Activated T-helper 9 cell treated with anti-CD3 and anti-CD28 coated beads, Interleukin-2, amount 50 U/mL, for 16 hours (primary cell): ENCODE measurements at places on chromosomes 1 and 21.
A peak's percentile ranks its signal among the peaks of the same experiment; 100 is the strongest.

GRCh38 chr1:63662841-63663240, 69.6 kb downstream of the PGM1 start:
- DNase-seq: no peak

DNA sequence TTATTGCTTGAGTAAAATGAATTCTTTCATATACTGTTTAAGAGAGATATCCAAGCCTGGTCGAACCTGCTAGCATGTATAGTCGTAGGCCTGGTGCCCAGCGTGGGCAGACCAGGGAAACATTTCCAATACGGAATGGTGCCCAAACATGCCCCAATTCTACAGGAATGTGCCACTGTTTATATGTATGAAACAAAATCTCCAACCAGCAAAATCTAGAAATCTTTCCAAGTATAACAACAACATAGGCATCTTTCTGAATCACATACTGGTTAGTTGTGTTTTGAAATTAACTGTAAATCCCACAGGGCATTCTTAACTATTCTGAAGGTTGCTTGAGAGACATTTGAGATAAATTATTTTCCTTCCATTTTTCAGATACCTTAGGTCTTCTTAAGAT, 17.0 kb upstream of the ABCD3 start:
- DNase-seq: no peak

DNA sequence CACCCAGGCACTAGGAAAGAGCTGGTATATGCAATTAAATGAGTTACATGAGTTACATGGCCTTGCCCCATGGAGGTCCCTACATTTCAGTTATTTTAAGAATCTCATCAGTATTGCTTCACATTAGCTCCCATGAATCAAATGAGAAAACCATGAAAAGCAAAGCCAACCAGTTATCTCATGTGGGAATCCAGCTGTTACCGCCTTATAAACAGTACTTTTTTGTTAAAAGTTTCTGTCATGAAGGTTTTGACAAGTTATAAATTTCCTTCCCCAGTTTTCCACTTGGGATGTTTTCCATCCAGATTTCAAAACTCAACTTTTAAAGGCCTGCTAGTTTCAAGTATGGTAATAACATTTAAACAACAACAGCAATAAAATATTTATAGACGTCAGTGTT, 544.8 kb downstream of the NUF2 start:
- no peak for DNase-seq

DNA sequence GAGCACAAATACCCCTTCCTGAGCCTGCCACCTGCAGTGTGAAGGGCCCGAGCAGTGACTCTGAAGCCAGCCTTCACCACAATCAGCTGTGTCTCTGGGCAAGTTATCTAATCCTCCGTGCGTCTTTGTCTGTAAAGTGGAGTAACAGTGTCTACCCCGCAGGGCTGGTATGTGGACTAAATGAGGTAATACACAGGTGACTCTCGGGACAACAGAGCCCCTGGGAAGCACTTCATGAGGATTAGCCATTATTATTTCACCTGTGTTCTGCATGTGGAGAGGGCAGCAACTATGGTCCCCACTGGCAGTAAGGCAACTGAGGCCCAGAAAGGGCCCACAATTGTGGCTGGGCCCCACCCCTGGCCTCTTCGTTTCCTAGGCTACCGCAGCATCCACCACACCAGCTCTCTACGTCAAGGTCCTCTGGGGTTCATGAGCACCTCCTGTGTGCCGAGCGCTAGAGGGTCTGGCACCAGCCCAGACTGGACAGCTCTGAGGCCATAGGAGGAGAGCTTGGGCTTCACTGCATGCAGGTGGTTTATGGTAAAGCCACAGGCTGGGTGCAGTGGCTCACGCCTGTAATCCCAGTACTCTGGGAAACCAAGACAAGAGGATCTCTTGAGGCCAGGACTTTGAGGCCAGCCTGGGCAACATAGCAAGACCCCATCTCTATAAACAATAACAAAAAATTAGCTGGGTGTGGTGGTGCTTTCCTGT, 41.3 kb upstream of the LRP8 start:
- no peak for DNase-seq

- no peak for DNase-seq
Measured at GRCh38 chr21:42939582-42940413, 14.4 kb upstream of the ERVH48-1 start.

- DNase-seq: no peak
Measured at GRCh38 chr1:35558374-35559316, 1.0 kb downstream of the NCDN start.

GRCh38 chr21:45384656-45385548, 20.1 kb upstream of the COL18A1 start:
- DNase-seq: no peak

DNA sequence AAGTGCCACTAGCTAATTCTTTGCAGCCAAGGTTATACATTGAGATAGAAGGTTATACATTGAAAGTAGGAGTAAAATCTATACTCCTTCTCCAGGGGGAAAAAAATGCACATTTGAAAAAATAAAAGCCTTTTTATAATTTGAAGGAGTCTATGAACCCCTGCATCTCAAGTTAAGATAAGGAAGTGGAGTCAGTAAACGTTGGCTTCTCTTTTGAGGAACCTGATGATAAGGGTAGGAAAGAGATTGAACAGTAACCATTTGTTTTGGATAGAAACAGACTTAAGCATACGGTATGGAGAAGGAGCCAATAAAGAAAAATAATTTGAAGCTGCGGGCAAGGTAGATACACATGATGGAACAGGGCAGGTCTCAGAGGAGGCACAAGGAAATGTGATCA, 64.1 kb downstream of the RPAP2 start:
- DNase-seq: no peak

- DNase-seq: peak; percentile 75
Measured at GRCh38 chr1:155176544-155177071, 3.0 kb downstream of the TRIM46 start.

DNA sequence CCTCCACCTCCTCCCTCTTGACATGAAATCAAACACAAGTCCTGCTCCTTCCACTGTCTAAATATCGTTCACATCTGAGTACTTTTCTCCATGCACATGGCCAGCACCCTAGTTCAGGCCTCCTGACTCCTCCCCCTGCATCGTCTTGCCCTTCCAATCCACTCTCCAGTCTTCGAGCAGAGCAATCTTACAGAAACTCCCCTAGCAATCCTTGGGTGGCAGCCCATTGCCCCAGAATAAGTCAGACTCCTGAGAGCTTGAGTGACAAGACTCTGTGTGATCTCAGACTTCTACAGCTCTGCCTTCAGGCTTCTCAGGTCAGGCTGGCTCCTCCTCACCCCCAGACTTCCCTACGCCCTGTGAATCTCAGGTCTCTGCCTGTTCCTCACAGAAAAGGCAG, 5.5 kb downstream of the SH2D2A start:
- no peak for DNase-seq

DNA sequence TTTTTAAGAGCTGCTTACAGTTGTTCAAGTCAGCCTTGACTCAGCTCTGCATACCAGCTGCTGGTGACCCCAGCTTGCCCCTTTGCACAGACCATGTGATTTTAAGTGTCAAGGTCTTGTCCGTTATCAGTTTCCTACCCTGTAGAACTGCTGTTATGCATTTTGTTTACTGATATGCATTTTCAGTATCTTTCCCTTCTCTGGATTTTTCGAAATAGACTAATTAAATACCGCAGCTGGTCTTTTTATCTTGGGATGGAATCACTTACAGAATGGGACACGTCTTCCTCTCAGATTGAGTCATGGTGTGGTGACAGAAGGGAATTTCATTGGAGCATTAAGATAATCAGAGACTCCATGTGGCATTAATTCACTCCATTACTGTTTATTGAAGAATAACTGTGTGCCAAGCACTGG, 145.6 kb downstream of the FMN2 start:
- no peak for DNase-seq

DNA sequence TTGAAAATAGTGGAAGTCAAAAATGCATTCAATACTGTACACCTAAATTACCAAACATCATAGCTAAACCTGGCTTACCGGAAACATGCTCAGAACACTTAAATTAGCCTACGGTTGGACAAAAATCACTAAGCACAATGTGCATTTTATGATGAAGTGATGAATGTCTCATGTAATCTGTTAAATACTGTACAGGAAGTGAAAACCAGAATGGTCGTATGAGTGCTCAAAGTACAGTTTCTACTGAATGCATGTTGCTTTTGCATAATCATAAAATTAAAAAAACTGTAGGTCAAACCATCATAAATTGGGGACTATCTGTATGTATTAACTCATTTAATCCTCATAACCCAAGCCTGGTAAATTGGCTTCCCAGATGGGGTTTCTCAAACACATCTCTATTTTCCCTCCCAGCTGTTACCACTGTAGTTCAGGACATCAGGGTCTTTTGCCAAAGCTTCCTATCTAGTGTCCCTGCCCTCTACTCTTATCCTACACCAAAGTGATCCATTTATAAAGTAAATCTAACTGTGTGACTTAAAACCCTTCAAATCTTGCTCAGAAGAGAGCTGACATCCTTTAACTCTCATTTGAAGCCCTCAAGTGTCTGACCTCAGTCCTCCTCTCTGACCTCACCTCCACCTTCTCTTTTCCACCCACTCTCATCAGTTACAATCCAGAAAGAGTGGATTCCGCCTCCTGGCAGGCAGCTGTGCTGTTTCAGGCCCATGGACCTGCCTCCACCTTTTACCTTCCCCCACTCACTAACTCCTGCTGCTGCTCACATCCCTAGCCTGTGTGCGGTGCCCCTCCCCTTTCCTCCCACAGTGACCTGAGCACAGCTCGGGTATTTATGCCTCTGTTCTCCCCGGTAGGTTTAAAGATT, 356.4 kb upstream of the ST6GALNAC5 start:
- DNase-seq: no peak

- no peak for DNase-seq
Measured at GRCh38 chr1:31564606-31564989, 11.7 kb upstream of the TINAGL1 start.

- DNase-seq: no peak
Measured at GRCh38 chr1:206565995-206566394, 46.3 kb downstream of the EIF2D start.

DNA sequence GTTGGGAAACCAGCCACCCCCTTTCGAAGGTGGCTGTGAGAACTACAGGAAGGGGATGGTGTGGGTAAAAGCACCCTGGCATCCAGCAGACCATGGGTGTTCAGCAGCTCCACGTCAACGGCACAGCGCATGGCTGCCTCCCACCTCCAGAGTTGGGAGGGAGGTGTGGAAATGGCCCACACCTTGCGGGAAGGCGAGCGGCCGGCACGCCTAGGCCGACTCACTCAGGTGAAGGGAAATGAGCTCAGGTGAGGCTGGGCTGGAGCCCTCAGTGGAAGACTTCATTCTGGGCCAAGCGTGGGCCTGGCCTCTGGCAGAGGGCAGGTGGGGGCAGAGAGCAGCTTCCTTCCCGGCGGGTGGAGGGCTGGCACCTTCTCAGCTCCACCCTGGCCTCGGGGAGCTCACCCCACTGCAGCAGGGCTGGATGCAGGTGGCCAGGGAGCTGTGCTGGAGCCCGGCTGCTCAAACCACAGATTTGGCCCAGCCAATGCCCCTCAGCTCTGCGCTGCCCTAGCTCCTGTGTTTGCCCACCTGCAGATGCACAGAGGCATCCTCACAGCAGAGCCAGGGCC, 24.8 kb upstream of the ALDH4A1 start:
- peak; percentile 30 for DNase-seq

DNA sequence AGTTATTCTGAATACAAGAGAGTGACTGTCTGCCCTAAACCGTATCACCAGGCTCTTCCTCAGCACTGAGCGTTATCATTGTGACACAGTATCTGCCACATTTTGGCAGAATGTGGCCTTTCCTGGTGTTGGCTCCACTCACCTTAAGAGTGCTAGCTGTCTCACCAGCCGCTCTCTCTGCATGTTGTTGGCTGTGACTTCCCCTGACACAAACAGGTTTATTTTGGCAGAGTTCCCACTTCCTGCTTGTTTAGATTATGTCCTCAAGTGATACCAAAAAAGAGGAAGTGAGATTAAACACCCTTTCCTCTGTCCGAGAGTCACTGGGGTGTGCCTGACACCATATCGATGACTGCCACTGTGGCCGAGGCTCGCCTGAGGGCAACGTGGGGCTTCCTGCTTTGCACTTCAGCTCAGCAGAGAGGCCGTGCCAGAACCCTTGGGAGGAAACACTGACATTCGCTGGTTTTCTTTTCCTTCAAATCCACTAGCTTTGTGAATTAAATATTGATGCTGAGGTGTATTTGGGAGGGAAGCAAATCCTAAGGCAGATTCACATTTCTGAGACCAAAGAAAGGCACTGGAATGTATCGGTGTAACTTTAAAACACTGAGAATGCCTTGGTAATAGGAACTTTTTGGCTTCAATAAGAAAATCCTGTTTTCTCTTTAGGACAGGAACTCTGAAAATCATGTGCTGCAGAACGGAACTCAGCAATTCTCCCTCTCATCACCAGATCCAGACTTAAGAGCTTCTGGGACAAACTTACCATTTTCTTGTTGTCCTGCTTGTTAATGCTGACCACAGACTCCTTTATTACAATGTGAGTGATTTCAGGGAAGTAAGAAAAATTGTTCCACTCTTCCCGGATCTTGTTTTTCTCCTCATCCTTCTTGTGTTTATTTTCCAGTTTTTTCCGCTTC, 102.1 kb downstream of the JAK1 start:
- no peak for DNase-seq

- no peak for DNase-seq
Measured at GRCh38 chr21:33578214-33578613, 10.3 kb downstream of the DONSON start.

DNA sequence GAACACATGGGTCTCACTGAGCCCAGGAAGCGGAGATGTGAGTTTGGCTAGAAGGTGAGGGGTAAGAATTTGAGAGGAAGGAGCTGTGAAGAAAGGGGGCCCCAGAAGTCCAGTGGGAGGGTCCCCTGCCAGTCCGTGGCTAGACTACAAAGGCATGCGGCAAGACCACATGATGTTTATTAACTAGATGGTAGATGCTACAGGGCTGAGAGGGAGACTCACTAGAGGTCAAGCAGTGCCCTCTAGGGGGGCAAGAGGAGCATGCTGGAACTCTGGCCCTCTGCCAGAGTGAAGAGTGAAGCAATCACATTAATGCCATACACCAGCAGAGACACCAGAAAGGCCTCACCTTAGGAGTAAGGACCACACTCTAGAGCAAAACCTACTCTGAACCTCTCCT, 12.2 kb downstream of the KIAA0319L start:
- no peak for DNase-seq

DNA sequence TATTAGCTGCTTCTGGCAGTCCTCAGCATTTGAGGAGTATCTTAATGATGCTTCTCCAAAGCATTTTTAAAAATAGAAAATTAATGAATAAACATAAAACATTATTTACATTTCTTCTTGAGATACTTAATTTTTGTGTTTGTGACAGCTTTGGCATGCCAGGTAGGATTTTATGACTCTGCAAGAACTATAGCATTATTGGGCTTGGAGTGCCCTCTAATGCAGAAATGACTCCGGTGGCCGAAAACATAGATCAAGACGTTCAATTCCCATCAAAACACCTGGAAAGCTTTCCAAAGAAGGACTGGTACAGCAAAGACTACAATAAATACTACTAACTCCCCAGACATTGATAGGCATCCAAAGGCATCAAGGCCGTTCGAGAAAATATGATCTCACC, 366.4 kb upstream of the CXADR start:
- no peak for DNase-seq

DNA sequence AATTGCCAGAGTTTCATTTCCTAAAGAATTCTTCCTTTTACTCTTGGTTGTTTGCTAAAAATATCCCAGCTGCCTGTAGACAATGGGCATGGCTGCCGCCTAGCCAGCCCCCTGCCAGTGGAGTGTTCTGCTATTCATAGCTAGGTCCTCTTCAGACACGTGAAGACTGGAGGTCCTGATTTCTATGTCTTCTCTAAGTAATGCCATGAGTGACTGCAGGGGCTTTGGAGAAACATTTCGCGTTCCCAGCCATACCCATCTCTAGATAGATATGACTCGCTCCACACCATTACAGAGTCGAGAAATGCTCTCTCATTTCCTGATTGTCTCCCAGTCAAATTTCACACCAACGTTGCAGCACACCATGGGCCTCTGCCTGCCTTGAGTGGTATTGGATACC, 99.5 kb upstream of the BACE2 start:
- DNase-seq: no peak
